ENCODE measurements at places on chromosomes 7 and 10. TPM values are rescaled to one million over a fixed set of nuclear protein-coding genes. Genes with fewer than 3 reads are reported as not detected.

AKR1C8 gene
- total RNA-seq, result not detected

LIPK gene
- not detected for total RNA-seq

LIPF gene
- total RNA-seq, result not detected

SH2D4B gene
- total RNA-seq, result under 0.01 TPM

ADAM12 gene
- total RNA-seq, result 0.14 TPM

MSRB2 gene
- total RNA-seq, result 5.9 TPM

EMX2 gene
- total RNA-seq, result 0.07 TPM

NXPH1 gene
- total RNA-seq, result not detected

ADARB2 gene
- 0.07 TPM for total RNA-seq

MNX1 gene
- not detected for total RNA-seq

HMX2 gene
- not detected for total RNA-seq

STN1 gene
- total RNA-seq, result 22.2 TPM

EVX1 gene
- total RNA-seq, result not detected

MPP7 gene
- 0.27 TPM for total RNA-seq

RET gene
- 0.07 TPM for total RNA-seq

SPDYE2B gene
- not detected for total RNA-seq

CHPF2 gene
- 59.7 TPM for total RNA-seq

ZNF862 gene
- 8.5 TPM for total RNA-seq

EIF4H gene
- 395 TPM for total RNA-seq

OPALIN gene
- total RNA-seq, result not detected

LAMB1 gene
- 673 TPM for total RNA-seq

AKR1C2 gene
- 2.0 TPM for total RNA-seq

AEBP1 gene
- total RNA-seq, result 4.5 TPM

GPNMB gene
- 0.72 TPM for total RNA-seq

FAM25C gene
- not detected for total RNA-seq

HTR5A gene
- not detected for total RNA-seq

C10orf105 gene
- total RNA-seq, result 0.07 TPM

SLC29A4 gene
- total RNA-seq, result 1.9 TPM

BMS1 gene
- total RNA-seq, result 34.5 TPM

KCNIP2 gene
- 0.79 TPM for total RNA-seq

JAZF1 gene
- total RNA-seq, result 11.1 TPM

GRM3 gene
- total RNA-seq, result not detected

OR2A12 gene
- not detected for total RNA-seq

CALY gene
- not detected for total RNA-seq

TES gene
- total RNA-seq, result 106 TPM

PTCD1 gene
- 3.3 TPM for total RNA-seq

EN2 gene
- total RNA-seq, result not detected

LRRN3 gene
- total RNA-seq, result not detected

HGF gene
- total RNA-seq, result 1.7 TPM

DKK1 gene
- total RNA-seq, result 220 TPM

PLAC9 gene
- total RNA-seq, result 4.9 TPM

PRSS37 gene
- total RNA-seq, result not detected

CYP3A5 gene
- total RNA-seq, result not detected

OR13A1 gene
- not detected for total RNA-seq

CALHM3 gene
- not detected for total RNA-seq

RBP4 gene
- total RNA-seq, result not detected

AMPH gene
- total RNA-seq, result not detected

PHYH gene
- total RNA-seq, result 9.0 TPM

OR2A42 gene
- not detected for total RNA-seq

PIK3CG gene
- 22.9 TPM for total RNA-seq

CYP26A1 gene
- 0.40 TPM for total RNA-seq

PAPOLB gene
- total RNA-seq, result 0.27 TPM

ATOH7 gene
- not detected for total RNA-seq

ACTL6B gene
- not detected for total RNA-seq

MUC3A gene
- total RNA-seq, result not detected

CTAGE15 gene
- not detected for total RNA-seq

CPA2 gene
- not detected for total RNA-seq

ASZ1 gene
- not detected for total RNA-seq

Measured in thoracic aorta endothelial cell (primary cell).